ENCODE measurements at places on chromosomes 2 and 18. TPM values are rescaled to one million over a fixed set of nuclear protein-coding genes. Genes with fewer than 3 reads are reported as not detected.

The ARHGEF4 gene
- polyA plus RNA-seq, result not detected

The C1QL2 gene
- polyA plus RNA-seq, result not detected

The ICOS gene
- polyA plus RNA-seq, result 40.0 TPM

The CYP27A1 gene
- polyA plus RNA-seq, result not detected

The SCYGR4 gene
- not detected for polyA plus RNA-seq

The LHCGR gene
- not detected for polyA plus RNA-seq

The NCKAP1 gene
- 0.64 TPM for polyA plus RNA-seq

The HK2 gene
- polyA plus RNA-seq, result 5.6 TPM

The RNF125 gene
- 70.6 TPM for polyA plus RNA-seq

The GAREM2 gene
- 1.2 TPM for polyA plus RNA-seq

The NEU4 gene
- polyA plus RNA-seq, result 0.67 TPM

The CYP26B1 gene
- polyA plus RNA-seq, result not detected

The ZNF396 gene
- not detected for polyA plus RNA-seq

The SCG2 gene
- polyA plus RNA-seq, result not detected

The IL37 gene
- polyA plus RNA-seq, result not detected

The CFAP65 gene
- not detected for polyA plus RNA-seq

The SERPINB10 gene
- polyA plus RNA-seq, result not detected

The ANKRD62 gene
- polyA plus RNA-seq, result not detected

The FAM161A gene
- 2.2 TPM for polyA plus RNA-seq

The DYNAP gene
- not detected for polyA plus RNA-seq

The UGT1A6 gene
- polyA plus RNA-seq, result not detected

The ANKRD23 gene
- polyA plus RNA-seq, result 1.1 TPM

The PER2 gene
- 2.6 TPM for polyA plus RNA-seq

The WDPCP gene
- polyA plus RNA-seq, result 3.9 TPM

The EGR4 gene
- polyA plus RNA-seq, result not detected

The SLC9A2 gene
- polyA plus RNA-seq, result not detected

The ALK gene
- polyA plus RNA-seq, result not detected

The REEP1 gene
- not detected for polyA plus RNA-seq

The LCT gene
- not detected for polyA plus RNA-seq

The TMEM178A gene
- polyA plus RNA-seq, result not detected

The TSGA10 gene
- polyA plus RNA-seq, result 9.1 TPM

The CRYBA2 gene
- polyA plus RNA-seq, result not detected

The DLX1 gene
- polyA plus RNA-seq, result not detected

The HRH4 gene
- 0.18 TPM for polyA plus RNA-seq

The SLC39A6 gene
- polyA plus RNA-seq, result 25.9 TPM

The TUBA3D gene
- not detected for polyA plus RNA-seq

The SNORC gene
- polyA plus RNA-seq, result 0.10 TPM

The DCDC2C gene
- polyA plus RNA-seq, result not detected

The SF3B1 gene
- 197 TPM for polyA plus RNA-seq

The MARCHF4 gene
- polyA plus RNA-seq, result not detected
